GM23248 (cell line): ENCODE measurements at places on chromosomes 2 and 18.

DNA sequence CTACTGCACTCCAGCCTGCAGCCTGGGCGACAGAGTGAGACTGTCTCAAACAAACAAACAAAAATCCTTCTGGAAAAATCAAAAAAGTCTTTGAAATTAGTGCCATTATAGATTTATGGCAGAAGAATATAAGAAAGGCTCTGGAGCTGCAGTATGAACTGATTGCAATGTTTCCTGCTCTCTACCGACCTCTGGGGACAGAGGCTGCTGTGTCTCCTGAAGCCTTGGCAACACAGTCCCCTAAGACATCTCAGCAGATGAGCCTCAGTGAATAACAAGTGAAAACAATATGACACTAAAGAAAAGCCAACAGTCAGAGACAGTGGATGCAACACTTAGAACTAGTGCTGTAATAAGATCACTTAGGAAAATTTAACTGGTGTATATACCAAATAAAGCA lies 494.9 kb upstream of the LRATD1 start:
- no peak for DNase-seq

DNA sequence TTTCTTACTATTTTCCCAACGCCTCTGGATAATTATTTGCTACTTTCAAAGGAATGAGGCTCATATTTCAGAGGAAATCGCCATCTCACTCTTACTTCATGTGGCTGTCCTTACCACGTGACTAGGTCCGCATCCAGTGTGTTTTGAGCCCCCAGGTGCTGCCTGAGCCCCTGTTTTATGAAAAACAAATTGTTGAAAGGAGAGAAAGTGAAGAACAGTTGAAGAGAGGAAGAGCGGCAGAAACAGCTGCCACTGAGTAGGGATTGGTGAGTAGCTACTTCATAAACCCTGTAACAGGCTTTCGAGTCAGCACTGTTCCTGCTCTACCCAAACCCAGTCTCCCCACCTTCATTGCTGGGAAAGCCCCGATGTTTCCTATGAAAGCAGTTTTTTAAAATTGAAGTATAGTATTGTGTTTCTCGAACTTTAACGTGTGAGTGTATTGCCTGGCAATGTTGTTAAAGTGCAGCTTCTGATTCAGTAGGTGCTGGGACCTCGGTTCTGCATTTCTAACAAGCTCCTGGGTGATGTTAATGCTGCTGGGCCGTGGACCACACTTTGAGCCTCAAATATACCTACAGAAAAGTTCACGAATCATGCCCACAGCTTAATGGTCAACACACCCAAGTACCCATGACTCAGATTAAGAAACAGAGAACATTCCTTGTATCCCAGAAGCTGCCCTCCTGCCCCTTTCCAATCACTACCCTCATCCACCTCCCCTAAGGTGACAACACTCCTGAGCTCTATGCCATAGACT lies 39.7 kb downstream of the TMEM177 start:
- no peak for DNase-seq

- DNase-seq, result peak; percentile 28
Observed at GRCh38 chr18:54004828-54005227, 219.6 kb downstream of the MBD2 start.

GRCh38 chr2:135424849-135425248 lies 106.2 kb downstream of the ZRANB3 start:
- DNase-seq, result no peak

GRCh38 chr18:72235422-72235821 lies 308.7 kb downstream of the CBLN2 start:
- no peak for DNase-seq

- DNase-seq, result peak; percentile 6
Observed at GRCh38 chr2:12207491-12207890, 461.1 kb downstream of the LPIN1 start.

DNA sequence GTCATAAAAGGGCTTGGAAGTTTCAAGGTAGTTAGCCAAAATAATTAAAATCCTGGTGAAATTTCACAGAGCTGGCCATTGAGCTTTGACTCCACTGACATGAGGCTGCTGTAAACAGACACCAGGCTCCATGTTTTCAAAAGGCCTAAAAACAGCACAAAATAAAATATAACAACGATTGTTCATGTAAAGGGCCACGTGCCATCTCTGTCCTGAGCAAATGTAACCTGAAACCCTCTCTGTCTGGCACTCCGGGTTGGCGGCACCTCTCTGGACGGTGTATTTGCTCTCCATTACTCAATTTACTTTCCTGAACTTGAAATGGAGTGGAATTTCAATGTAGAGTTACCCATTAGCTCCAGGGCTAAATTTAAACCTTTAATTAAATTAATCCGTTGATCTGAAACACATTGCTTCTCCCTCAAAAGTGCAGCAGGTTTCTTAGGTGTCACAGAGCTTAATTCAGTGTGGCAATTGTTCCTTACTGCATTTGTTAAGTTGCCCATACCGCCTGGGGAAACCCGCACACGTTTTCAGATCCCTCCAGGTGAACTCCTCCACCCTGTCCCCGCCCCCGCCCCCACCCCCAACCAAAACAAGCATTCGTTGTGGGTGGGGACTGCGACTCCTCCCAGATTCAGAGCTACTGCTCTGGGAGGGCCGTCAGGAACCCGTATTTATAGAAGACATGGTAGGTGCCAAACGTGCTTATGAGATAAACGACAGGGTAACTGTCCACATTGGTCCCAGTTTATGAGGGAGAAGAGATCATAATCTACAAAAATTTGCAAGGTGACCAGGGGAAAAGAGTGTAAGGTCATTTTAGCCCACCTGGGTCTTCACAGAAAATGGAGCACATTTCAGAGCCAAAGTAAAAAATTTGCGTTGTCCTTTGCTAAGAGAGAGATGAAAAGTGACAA lies 1.2 kb upstream of the CABLES1 start:
- DNase-seq, result no peak

GRCh38 chr2:51265539-51265938 lies 233.6 kb upstream of the NRXN1 start:
- no peak for DNase-seq

DNA sequence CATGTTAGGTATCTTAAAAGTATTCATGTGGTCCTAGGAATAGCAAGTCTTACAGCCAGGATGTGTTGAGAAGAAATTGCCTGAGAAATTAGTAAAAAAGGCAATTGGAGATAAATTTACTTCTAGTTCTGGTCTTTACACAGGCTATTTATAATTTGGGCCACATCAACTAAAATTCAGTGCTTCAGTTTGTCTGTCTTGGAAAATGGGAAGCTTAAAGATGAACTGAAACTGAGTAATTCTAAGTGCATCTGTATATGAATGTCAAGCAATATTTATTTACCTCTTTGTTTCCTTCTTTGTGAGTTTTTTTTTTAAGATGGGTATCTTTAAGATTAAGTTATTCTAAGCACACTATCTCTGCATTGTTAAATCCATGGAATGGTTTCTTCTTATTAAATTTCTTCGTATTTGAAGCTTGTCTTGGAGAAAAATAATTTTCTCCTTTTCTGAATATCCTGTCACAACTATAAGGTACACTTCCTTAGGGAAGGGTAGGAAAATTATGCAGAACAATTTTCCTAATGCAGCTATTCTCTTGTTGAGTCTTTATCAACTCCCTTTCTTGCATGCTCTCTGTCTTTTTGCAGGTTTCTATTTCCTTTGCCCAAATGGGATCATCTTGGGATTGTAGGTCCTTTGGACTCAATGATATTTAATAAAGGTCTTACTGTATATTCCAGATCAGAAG lies 39.7 kb upstream of the MMADHC start:
- no peak for DNase-seq

GRCh38 chr18:8175501-8176061 lies 433.7 kb upstream of the RAB12 start:
- DNase-seq, result no peak

GRCh38 chr2:120935339-120936313 lies 200.0 kb downstream of the GLI2 start:
- DNase-seq, result peak; percentile 76

DNA sequence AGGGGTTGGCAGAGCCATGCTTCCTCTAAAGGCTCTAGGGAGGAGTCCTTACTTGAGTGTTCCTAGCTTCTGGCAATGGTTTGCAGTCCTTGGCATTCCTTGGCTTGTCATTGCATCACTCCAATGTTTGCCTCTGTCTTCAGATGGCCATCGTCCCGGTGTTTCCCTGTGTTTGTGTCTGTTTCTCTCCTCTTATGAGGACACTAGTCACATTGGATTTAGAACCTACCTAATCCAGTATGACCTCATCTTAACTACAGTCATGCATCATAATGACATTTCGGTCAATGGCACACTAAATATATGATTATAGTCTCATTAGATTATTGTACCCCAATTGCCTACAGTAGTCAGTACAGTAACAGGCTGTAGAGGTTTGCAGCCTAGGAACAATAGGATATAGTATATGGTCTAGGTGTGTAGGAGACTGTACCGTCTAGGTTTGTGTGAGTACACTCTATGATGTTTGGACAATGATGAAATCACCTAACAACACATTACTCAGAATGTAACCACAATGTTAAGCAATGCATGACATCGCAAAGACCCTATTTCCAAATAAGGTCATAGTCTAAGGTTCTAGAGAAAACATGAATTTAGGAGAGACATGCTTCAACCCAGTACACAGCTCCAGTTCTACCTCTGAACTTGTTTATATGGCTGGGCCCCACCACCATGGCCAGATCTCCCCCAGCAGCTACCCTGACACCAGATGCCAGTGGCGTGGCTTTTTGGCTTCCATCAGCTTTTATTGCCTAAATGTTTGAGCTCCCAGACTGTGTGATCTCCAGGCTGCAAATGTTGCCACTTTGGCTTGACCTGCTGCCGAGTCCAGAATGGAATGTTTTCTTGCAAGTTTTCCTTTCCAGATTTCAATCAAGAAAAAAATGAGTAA lies 22.1 kb downstream of the SRD5A2 start:
- peak; percentile 80 for DNase-seq

- DNase-seq, result no peak
Observed at GRCh38 chr2:133342286-133343017, 225.8 kb downstream of the NCKAP5 start.

DNA sequence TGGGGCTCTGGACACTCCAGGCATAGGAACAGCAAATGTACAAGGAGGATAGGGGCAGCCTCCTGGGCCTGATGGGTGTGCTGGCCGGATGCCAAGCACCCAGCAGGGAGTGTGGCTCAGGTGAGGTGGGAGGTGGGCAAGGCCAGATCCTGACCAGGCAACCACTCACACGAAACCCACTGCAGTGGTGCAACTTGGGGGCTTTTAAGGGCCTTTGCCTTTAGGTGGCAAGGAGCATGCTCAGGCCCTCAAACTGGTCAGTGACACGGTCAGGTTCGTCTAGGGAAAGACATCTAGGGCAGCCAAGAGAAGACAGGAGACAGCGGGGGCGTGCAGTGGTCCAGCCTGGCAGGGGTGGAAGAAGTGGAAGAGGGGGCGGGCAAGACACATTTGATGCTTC lies 18.4 kb upstream of the TEX51 start:
- no peak for DNase-seq

GRCh38 chr2:220682616-220683015 lies 889.5 kb downstream of the EPHA4 start:
- DNase-seq, result peak; percentile 50

DNA sequence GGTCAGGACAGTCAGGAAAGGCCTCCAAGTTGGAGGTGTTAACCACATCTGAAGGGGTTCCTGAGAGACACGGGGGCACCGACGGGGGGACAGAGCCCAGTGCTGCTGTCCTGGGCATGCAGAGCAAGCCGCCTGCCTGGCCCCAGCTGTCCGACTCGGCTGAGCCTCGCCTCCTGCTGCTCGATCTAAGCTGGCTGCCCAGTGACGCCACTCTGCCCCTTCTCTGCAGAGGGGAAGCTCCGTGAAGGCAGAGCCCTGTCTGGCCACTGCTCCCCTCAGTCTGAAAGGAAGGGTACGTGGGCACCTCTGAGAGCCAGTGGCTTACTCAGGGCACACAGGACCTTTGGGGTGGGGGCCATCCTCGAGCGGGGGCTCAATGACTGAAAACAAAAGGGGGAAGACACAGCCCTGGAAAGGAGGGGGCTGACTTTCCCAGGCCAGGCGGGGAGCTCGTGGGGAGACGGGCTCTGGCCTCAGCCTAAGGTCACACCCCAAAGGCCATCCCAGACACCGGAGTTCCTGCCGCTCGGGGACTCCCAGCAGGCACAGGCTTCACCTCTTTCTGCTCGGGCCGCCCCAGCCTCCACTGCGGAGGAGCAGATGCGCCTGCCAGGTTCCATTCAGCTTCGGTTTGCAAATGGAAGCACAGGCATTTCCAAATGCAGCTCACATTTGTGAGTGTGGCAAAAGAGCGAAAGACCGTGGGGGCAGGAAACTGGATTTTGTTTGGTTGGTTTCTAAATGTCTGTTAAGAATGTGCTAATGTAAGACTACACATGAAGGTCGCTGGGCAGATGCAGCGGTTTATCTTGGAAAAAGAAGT lies 136.9 kb downstream of the HDAC4 start:
- no peak for DNase-seq

DNA sequence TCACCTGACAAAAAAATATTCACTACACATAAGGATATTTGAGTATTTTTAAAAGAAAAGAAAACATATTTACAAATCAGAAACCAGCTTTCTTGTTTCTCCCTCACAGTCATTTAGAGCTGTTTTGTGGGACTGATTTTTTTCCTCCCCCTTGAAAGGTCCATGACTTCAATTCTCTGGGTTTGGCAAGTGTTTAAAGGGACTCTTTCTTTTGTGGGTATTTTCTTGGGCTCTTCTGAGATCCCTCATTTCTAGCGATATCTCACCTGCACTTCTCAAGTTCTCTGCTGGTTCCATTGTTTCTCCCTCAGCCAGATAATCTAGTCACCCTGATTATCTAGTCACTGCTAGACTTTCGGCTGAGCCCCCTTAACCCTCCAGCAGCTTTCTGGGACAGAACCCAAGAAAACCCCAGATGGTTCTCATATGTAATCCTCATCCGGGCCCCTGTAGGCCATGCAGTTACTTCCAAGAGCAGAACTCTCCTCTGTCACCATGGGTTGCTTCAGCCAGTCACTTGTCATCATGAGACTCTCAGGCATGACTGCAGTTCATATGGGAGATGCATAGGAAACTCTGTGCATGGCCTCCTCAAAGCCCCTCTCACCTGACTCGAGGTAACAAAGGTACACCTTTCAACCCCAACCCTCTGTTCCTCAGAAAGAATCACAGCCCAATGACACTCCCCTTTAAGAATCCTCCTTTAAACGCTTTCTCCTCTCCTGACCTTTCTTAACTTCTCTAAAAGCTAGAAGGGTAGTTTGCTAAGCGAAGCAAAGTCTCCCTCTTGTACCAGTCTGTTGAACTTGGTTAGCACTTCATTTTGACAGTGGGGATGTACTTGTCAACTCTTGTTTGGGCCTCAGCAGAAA lies 36.7 kb upstream of the ITGA4 start:
- DNase-seq, result no peak

GRCh38 chr2:128534688-128535392 lies 216.2 kb upstream of the HS6ST1 start:
- no peak for DNase-seq
